ENCODE measurements at places on chromosomes 1 and 21.

- DNase-seq: no peak
These were observed 38.6 kb downstream of the GPR3 start for GRCh38 chr1:27430903-27431600.

DNA sequence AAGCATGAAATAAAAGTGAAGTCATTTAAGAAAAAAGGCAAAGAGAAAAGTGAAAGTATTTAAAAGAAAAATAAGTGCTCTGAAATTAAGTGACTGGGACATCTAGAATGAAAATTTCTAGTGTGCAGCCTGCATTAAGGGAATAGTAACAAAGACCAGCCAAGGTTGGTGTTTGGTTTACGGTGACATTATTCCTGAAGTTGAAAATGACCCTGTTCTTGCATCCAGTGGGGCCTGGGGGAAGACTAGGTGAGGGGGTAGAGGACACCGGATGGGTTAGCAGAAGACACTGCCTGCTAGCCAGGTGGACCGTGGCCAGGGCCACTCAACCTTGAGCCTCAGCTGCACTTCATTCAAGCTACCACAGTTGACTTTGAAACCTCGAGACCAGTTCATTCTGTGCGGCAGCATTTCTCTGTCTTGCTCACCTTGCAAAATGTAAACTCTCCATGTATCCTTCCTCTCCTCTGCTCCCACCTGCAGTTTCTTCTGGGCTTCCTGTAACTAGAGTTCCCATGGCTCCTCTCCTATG, 14.3 kb upstream of the KCNK1 start:
- DNase-seq: no peak

DNA sequence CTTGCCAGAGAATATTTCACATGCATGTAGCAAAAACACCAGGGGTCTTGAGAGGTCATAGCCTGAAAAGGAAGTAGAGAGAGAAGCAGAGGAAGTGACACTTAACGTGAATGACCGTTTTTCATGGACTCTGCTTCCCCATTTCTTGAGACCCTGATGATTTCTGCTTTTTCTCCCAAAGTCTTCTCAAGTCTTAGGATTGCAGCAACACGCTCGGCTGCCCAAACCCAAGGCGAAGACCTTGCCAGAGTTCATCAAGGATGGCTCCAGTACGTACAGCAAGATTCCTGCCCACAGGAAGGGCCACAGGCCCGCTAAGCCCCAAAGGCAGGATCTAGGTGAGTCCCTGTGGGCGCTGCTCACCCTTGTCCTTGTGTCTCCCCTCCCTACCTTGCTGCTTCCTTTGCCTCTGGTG, 12.8 kb downstream of the THEMIS2 start:
- DNase-seq: no peak

DNA sequence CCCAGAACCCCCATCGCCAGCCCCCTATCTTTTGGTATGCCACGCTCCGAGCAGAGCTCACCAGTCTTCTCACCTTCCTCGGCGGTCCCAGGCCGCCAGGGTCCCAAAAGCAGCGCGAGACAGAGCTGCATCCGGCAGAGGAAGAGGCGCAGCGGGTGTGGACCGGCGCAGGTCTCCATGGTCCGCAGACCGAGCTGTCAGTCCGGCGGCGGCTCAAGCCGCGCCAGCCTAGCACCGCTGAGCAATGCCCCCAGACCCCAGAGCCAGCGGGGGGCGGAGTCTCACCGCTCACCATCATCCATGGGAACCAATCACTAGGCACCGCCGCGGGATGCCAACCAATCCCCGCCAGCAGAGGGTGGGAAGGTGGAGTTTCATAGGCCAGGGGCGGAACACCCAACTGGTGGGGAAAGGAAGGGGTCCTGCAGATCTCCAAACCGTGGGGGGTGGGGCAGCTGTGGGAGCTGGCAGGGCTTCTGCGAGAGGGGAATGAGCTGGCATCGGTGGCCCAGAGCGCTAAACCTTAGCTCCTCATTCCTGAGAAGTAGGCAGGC, at the start of gene EPHA10:
EPHA10 (minus strand) TSS at position 233 of the 554 bp plus-strand sequence; CDS start at position 179, 54 bp downstream.
- DNase-seq: no peak

DNA sequence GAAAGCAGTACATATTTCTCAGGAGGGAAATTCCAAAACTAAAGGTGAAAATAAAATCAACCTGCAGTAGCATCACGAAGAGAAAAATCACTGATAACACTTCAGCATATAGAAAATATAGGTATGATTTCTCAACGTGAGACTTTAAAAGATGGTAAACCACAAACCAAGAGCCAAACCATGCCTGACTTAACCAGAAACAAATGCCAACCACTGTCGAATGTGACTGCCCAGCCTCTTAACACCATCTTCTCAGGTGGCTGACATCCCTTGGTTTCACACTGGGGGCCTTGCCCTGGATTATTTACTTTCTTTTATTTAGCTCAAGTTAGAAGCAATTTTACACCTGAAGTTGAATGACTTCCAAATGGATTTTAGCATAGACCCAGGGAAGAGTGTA, 10.1 kb downstream of the HMGCS2 start:
- DNase-seq: no peak

DNA sequence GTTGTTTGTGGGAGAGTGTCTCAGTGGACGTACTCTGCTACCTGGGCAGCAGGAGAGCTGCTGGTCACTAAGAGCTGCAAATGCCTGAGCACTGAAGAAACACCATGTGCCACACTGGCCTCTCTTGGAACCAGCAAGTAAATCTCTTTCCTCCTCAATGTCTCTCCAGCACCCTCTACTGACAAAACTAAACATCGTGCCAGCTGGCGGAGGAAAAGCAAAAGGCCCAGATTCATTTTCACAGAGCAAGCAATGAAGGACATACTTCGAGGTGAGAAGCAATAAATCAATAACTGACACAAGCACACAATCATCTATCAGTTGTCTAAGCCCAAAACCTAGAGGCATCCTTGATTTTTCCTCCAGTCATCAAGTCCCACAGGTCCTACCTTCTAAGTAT, 78.1 kb downstream of the RERE start:
- DNase-seq: no peak

DNA sequence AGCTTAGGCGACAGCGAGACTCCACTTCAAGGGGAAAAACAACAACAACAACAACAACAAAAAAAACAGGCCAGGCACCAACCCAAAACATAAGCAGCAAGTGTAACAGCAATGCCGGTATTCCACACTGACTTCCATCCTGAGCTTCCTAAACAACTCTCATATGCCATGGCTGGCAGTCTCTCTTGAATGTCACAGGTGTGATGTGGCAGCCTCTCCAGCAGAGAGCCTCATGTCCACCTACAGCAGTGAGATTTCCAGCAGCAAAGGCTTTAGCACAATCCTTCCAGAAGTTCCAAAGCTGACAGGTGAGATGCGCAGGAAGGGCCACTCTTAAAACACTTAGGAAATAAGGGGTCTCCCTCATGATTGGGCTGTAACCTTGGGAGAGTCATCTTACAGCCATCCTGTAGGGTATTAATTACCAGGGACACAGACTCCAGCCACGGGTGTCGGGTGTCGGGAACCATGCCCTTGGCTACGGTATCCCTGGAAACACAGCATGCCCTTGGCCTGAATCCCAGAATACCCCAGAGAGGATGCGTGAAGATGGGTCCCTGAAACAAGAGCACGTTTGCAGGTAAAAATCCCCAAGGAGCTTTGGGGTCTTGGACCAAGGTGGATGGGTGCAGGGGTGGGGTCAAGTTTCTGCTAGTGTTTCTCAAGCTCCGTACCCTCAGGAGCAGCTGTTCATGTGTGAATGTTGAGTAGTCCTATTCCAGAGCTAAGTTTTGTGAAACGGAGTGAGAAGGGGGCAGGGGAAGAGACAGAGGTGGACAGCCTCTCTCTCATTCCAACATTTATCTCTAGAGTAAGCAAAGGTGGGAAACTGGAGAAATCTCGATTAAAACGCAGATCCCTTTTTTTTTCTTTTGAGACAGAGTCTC, 31.4 kb downstream of the CLSTN1 start:
- no peak for DNase-seq

DNA sequence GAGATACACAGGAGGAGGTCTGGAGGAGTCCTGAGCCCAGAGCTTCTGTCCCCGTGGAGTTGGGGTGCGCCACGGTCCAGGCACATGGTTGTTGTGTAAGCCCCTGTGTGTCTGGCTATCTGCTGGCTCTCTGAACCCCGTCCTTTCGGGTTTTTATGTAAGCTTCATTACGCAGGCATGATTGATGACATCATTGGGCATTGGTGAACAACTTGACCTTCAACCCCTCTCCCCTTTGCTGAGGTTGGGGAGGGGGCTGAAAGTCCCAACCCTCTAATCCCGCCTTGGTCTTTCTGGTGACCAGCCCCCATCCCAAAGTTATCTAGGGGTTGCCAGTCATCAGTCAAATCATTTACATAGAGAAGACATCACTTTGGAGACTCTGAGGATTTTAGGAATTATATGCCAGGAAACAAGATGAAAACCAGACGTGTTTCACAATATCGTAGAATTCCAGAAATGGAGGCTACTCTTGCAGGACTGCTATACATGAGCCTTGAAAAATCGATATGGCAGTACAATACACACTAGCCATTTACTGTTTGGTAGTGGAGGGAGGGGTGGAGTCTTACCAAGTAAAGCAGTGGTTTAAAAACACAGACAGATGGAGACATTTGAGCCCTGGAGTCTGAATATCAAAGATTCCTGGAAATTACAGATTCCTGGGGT, 69.8 kb upstream of the SCAF4 start:
- DNase-seq: no peak

DNA sequence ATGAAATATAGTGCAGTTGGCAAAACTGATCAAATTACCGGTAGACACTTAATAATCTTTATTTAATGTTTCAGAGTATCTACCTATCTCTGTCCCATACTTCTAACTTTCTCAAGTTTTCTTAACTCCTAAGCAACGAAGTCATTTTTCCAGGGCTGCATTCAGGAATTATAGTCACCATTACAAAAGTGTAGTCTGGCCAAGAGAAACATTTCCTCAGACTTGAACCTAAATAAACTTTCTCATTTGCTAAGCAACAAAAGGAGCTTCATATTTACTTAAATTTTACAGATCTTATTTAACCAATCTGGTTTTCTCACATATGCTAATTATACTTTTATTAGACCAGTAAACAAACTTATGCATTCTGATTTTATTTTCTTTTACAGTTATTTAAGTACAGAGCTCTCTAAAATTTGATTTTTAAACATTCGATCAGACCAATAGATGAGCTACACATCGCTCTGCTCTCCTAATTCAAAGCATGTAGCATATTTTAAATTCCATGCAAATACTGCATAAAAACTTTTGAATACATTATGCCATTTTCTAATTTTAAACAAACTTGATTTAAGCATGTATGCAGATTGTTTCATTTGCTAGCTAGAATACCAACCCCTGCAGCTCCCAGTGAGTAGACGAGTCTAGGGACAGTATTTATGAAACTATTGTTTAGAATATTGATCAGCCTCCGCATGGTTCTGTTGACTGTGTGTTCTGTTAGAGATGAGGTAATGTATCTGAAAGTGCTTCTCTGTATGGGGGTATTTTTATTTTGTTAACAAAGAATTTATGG, 201.4 kb downstream of the CHRM3 start:
- DNase-seq: no peak

DNA sequence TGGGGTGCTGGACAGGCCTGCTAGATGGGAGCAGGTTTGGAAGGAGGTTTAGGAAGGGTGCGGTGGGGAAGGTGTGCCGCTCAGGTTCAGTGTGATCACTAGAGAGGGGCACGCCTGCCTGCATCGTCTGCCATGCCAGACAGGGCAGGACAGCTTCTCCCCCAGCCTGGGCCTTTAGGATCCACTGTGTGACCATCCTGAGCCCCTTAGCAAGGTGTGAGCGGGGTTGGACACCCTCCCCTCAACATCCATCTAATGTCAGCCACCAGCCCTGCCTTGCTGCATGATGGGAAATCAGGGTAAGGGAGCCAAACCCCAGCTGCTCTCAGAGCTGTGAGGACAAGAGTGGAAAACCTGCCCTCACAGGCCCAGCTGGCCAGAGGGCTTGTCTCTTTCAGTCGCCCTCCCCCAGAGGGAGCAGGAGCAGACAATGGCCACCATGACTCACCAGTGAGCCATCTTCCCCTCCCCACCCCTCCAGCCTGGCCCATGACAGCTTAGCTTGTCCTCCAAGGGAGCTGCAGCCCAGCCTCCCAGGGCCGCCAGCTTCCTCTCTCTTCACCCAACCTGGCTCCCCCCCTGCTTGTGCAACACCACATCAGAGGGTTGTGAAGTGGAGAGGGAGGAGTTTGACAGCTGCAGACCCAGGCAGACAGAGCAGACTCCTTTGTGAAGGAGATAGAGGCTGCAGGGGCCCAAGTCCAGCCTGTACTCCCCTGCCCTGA, 37.0 kb downstream of the NUAK2 start:
- DNase-seq: peak; percentile 99

GRCh38 chr1:7403265-7404045, 367.6 kb upstream of the VAMP3 start:
- no peak for DNase-seq

- DNase-seq: no peak
These were observed 559.0 kb downstream of the OMA1 start for GRCh38 chr1:57987523-57987922.

DNA sequence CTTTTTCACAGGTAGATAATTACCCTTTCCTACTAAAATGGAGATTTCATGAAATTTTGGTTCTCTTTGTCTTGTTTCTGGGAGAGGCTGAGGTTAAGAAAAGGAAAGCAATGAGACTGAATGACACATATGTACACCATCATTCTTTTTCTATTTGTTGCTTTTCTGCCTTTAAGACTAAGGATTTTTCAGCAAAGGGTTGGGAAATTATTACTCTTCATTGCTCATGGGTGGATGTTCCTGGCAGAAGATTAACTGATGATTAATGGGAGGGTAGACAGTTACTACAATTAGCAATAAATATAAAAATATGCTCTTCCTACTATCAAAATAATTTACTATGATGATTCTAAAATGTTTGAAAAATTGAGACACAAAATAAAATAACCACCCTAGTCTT, 316.5 kb upstream of the USP24 start:
- DNase-seq: no peak

DNA sequence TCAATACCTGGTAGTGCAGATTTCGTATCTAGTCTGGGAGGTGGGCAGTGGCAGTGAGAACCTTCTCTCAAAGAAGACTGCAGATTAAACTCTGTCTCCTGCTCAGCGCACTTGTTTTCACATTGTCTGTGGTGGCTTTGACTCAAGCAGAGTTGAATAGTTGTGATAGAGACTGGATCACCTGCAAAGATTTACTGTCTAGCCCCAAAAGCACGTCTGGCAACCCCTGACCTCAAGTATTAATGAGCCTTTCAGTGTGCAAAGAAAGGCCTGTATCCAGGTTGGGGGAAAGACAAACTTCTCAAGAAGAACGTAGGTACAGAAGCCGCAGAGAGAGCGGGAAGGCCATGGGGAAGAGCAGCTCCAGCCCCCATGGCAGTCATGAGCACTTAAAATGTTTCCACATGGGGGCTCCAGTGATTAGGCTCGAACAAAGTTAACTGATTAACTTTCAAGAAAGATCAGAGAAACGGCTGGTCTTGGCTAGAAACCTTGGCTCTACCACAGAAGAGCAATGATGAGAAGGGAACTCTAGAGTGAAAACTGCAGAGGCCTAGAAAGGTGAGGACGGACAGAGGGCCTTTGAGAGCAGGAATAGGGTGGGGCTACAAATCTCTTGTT, 15.2 kb downstream of the HENMT1 start:
- DNase-seq: no peak

- no peak for DNase-seq
These were observed 491 bp upstream of the RAP1A start for GRCh38 chr1:111618961-111619634.

All from kidney capillary endothelial cell (primary cell).